ENCODE measurements at places on chromosomes 16 and 17. TPM values are rescaled to one million over a fixed set of nuclear protein-coding genes. Genes with fewer than 3 reads are reported as not detected.

The IGF2BP1 gene
- not detected for total RNA-seq

The MILR1 gene
- 10.1 TPM for total RNA-seq

The TBC1D26 gene
- total RNA-seq, result 0.08 TPM

The NXPH3 gene
- total RNA-seq, result 24.4 TPM

- no peak for ATAC-seq
Observed at GRCh38 chr17:28182559-28182958, 136.4 kb upstream of the TMEM97 start.

DNA sequence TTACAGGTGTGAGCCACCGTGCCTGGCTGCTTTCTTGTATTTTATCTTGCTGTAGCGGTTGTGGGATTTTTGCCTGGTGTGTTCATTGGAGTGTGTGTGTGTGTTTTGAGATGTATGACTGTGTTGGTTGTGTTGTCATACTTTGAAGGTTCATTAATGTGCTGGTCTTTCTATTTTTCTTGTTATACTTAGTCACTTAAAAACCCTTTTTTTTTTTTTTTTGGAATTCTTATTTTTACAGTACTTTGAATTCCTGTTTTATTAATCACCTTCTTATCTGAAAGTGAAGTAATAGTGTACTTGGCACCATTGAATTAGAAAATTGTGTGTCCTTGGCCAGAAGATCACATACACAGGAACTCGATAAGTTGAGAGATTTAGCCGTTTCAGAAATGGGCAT lies 30.2 kb downstream of the TENT4B start:
- peak; percentile 34 for ATAC-seq

GRCh38 chr17:52148969-52149351 lies 9.6 kb downstream of the CA10 start:
- no peak for ATAC-seq

DNA sequence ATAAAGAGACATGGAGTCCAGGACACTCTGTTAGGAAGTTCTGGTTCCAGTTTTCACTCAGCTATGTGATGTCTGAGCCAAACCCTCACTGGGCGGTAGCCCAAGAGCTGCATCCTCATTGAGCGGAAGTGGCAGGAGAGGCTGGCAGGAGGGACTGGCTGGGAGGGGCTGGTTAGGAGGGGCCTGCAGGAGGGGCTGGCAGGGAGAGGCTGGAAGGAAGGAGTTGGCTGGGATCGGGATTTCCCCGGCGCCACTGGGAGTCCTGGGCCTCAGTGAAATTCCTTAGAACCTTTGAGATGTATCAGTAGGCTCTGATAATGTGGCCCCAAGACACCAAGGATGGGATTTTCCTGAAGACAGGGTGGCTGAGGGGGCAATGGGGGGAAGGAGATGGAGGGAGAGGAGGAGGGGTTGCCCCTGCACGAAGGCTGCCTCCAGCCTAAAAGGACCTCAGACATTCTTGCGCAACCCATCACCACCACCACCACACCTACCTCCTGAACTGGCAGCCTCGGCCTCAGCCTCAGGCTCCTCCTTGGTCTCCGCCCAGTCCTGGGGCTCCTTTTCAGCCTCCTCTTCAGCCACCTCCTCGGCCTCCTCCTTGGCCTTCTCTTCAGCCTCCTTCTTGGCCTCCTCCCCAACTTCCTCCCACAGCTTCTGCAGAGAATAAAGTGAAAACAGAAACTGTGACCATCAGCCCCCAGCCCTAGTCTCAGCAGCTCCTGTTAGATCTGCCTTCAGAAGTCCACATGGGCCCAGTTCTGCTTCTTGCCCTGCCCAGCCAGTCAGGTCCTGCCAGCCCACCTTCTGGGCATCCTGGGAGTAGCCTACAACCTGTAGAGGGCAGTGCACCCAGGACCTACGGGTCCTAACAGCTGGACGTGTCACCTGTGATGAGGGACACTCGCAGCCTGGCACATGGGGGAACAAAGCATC lies 31.7 kb downstream of the CNGB1 start:
- peak; percentile 69 for ATAC-seq

GRCh38 chr17:50638966-50639713 lies 4.5 kb downstream of the ABCC3 start:
- peak; percentile 79 for ATAC-seq

DNA sequence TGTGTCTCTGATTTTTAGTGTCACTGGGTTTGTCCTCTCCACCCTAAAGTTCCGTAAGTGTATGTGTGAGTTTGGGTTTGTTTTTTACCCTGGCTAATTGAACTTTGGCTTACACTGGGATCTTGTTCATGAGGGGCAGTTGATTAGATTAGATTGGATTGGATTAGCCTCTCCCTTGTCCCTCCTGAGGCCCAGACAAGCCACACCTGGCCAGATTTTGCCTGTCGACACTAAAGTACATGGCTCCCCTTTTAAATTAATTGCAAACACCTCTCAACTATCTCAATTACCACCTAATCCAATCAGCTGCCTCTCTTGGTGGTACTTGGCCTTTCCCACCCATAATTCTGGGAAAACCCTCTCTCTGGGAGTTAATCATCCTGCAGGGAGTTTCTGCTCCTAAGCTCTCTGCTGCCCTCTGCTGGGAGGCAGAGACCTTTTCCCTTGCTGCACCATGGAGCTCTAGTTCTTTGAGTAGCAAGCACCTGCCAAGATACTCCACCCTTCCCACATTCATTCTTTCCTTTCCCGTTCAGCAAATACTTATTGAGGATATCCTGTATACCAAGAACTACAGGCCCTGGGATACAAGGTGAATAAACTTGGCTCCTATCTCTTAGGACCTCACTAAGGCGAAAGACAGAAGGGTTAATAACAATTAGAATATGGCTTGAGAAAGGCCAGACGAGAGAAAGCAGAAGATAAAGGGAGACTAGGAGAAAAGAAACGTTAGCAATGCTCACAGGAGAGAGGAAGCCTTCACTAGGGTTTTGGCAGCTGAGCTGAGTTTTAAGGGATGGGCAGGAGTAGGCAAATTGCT lies 60.0 kb upstream of the MPHOSPH6 start:
- ATAC-seq, result no peak

- ATAC-seq, result no peak
Observed at GRCh38 chr17:69066482-69066881, 5.8 kb upstream of the ABCA9 start.

DNA sequence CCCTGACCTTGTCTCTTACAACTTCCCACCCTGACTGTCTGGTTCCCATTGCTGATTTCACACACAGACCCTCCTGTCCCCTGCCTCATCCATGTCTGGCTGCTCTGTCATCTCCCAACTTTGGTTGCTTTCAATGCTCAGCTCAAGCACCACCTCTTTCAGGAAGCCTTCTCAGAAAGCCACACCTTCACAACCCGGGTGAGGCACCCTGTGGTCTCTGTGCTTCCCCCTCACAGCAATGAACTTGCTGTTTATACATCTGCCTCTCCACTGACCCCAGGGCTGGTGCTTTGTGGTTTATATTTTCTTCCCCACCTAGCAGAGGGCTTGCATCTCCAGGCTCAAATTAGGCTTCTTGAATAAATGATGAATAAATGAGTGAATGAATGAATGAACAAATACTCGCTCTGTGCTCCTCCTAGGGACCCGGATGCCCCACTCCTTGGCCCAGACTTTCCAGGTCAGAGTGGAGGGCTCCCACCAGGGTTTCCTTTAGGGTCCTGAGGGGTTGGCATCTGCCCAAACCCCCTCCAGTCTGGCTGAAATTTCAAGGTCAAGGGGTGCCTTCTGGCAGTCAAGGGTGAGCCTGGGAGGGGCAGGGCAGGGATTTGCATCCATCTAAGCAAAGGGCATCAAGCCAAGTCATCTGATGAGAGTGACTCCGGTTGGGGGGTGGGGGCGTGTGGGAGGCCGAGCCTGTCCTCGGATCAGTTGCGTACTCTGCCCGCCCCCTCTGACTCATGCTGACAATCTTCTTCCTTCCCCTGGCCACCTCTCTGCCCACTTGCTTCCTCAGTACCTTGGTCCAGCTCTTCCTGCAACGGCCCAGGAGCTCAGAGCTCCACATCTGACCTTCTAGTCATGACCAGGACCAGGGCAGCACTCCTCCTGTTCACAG lies at the start of gene ITGAX:
TSS of gene ITGAX (plus strand) at position 783 of the 898 bp plus-strand sequence. CDS start at position 862, 79 bp downstream.
- ATAC-seq, result peak; percentile 37

- no peak for ATAC-seq
Observed at GRCh38 chr17:59465949-59466307, 99.5 kb upstream of the DHX40 start.

- no peak for ATAC-seq
Observed at GRCh38 chr17:59804901-59805465, 87.8 kb downstream of the TUBD1 start.
